ENCODE measurements at places on chromosomes 3 and 15.

DNA sequence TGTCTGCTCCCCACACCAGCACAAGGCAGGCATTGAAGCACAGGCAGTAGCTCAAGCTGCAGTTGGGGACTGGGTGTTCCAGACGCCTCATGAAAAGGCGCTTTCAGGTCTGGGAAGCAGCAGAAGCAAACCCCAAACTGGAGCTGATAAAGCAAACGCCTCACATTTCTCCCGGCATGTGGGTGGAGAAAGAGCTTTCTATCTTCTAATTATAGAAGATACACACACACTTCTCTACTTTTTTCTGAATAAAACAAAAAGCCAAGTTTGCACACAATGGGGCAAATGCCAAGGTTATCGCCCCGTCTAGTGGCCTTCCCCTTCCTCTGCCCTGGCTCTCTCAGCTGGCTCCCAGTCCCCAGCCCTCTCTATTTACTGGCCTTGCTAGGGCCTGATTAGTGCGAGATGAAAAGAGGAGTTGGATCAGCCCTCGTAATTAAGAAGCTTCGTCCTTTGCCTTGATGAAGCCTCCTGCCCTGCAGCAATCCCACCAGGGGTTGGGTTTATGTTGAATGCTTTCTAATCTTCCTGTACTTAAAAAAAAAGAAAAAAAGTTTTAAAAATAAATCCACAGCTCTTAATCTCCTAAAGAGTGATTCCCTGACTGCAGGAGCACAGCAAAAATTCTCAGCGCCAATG is 120.2 kb downstream of the MEGF11 start:
- no peak for DNase-seq

DNA sequence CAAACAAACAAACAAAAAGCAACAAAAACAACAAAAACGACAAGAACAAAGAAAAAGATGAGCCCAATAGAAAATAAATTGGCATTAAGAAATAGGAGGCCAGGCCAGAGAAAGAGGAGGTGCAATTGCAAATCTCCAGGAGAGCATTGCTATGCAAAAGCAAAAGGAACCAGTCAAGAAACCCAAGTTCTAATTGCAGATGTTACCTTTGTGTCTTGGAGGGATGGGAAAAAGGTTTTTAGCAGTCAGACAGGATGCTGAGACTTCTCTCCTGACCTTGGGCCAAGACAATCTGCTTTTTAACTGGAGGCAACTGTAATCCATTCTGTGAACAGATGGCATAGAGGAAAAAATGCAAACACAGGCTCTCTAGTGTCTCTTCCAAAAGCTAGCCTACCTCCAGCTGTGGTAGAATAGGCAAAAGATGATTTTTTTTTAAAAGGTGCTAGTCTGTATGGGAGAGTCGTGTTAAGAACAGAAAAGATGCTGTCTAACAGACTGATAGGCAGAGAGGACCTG is 56.4 kb downstream of the LSAMP start:
- DNase-seq: no peak

DNA sequence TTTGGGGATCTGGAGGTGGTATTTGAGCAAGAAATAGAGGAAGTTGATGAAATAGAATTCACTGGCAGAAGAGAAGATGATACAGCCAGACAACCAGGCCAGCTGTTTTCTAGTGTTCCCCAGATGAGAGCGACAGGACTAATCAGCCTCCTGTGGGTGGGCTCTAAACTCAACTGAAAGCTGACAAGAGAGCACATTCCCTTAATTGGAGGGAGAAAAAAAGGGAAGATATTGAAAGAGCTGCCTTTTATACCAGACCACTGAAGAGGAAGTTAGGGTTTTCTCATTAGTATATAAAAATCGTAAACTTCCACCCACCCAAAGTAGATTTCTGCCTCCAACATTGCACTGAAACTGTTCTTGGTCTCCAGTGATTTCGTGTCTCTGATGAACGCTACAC is 6.5 kb upstream of the TM4SF19 start:
- DNase-seq: no peak

DNA sequence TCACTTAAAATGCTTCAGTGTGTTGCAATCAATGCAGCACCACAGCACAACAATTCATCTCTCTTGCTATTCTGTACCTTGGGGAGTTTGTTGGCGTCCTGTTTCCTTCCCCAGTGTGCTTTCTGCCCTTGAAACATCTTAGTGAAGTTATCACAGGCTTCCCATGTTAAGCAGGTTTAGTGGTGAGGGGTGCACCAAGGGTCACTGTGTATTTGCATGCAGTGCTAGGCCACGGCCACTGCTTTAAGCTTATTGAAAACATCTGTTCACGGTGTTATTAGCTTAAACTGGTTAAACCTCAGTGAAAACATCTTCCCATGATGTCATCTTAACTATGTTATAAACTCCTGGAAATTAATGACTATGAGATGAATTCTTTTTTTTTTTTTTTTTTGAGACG is 217.3 kb upstream of the GOLIM4 start:
- DNase-seq: no peak

- DNase-seq: no peak
Observed at GRCh38 chr3:109057616-109058015, 60.3 kb downstream of the MORC1 start.

DNA sequence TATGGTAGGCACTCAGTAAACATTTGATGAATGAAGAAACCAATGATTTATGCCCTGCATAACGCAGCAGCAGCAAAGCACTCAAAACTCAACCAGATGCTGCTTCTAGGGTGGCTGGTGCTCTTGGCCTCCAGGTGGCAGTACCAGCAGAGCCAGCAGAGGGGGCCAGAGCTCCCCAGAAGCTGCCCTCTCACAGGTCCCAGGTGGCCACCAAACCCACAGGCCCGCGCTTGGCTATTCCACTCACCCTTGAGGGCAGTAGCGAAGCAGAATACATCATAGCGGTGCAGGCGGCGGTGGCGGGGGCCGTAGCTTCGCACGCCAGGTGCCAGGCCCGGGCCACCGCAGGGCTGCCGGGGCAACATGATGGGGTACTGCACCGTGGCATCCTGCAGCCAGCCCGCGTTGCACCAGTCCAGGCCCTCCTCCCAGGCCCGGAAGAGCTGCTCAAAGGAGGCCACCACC is 16.6 kb downstream of the HAPLN3 start:
- no peak for DNase-seq

DNA sequence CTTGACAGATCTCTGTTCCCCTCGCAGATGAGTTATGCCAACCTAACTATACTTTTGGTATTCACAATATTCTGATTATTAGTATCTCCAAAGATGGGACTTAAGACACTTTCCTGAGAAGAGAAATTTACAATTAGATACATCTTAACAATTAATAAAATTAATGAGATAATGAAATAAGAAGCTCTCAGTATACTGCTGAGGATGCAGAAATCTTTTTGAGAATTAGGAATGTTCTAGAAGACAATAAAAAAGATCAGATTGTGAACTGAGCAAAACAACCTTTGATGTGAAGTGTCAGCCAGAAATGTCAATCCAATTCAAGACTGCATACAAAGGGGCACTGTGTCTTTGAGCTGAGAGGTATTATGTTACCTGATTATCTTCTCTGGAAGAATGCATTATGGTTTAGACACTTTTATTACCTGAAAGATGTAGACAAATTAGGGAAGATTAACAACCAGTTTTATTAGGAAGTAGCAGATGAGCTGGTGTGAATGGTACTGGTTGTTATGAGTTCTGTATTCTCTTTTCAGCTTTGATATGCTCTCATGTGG is 262.9 kb downstream of the TIGIT start:
- DNase-seq: no peak

DNA sequence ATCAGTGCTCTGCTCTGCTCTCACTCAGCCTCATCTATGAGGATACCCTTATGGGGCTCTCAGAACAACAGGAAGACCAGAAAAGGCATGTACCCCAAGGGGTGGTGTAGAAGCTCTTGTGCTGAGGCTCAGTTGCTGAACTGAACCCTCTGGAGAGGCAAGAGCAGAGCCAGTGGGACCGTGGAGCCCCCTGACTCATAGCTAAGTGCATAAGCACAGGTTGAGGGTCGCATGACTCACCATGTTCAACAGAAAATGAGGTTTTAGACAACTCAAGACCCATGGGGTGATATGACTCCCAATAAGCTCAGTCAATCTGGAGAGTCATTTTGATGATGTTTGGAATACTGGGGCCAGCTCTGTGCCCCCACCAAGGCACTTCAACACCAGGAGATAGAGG is 37.3 kb downstream of the CRYGS start:
- DNase-seq: no peak

GRCh38 chr3:72444656-72445223 is 403.5 kb downstream of the SHQ1 start:
- no peak for DNase-seq

DNA sequence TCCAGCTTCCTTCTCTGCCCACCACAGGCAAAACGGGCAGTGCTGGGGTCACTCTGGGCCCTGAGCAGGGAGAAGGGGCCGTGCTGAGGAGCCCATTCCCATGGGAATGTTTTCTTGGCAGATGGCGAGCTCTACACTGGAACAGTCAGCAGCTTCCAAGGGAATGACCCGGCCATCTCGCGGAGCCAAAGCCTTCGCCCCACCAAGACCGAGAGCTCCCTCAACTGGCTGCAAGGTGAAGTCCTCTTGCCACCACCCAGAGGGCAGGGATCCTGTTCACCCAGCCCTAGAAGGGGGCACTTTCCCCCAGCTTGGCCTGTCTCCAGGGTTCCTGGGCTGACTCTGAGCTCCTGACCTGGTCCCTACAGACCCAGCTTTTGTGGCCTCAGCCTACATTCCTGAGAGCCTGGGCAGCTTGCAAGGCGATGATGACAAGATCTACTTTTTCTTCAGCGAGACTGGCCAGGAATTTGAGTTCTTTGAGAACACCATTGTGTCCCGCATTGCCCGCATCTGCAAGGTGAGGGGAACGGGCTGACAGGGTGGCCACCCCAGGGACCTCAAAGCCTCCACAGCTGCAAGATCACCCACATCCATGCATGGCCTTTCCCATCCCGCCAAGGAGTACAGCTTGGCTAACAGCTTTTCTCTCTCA is 12.4 kb downstream of the CIB1 start:
- no peak for DNase-seq

DNA sequence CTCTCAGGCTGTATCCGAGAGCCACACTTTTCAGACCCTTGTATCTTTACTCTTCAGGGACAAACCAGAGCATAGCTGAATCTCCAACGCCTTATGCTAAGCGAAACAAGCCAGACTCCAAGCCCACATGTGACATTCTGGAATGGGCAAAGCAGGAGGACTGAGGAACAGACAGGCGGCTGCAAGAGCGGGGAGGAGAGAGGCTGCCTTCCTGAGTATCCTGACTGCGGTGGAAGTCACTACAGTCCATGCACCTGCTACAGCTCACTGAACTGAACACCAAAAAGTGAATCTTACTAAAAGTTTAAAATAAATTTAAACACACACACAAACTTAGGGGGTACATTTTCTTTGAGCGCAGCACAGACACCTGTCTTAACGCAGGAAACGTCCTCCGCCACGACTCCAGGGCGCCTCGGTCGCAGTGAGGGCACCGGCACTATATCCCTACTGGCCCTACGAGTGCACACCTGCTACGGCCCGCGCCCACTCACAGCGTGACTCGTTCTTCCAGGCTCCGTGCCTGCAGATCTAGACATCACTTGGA is 1.4 kb downstream of the CYFIP1 start:
- no peak for DNase-seq

DNA sequence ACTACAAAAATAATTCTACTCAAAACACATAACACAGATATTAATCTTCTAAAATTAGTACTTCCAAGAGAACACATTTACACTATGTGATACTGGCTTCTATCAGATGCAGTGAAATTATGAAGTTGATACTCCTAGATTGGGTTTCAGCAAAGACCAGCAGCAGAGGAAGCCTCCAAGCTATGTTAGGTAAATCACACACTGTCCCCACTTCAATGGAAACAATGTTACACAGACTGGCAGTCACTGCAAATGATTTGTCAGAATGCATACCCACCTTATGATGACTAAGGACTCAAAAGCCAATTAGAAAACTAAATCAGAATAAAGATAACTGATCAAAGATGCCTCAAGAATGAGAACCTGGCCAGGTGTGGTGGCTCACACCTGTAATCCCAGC is 90.1 kb upstream of the MYO5C start:
- DNase-seq: no peak

- DNase-seq: no peak
Observed at GRCh38 chr15:89673165-89673512, 6.0 kb downstream of the PLIN1 start.

- no peak for DNase-seq
Observed at GRCh38 chr3:61669203-61669602, 107.8 kb downstream of the PTPRG start.

DNA sequence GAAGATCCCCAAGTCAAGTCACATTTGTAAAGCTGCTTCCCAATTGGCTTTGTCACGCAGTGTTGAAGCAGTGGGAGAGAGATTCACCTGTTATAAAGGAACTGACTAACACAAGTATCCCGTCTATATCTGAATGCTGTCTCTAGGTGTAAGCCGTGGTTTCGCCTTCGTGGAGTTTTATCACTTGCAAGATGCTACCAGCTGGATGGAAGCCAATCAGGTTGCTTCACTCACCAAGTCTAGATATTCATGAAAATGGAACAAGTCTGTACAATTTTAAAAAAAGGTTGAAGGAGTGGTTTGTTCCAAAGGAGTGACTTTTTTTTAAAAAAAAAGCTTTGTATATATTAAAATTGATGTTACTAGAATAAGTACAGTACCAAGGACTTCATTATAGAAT is 11.7 kb downstream of the RBM5 start:
- DNase-seq: no peak

DNA sequence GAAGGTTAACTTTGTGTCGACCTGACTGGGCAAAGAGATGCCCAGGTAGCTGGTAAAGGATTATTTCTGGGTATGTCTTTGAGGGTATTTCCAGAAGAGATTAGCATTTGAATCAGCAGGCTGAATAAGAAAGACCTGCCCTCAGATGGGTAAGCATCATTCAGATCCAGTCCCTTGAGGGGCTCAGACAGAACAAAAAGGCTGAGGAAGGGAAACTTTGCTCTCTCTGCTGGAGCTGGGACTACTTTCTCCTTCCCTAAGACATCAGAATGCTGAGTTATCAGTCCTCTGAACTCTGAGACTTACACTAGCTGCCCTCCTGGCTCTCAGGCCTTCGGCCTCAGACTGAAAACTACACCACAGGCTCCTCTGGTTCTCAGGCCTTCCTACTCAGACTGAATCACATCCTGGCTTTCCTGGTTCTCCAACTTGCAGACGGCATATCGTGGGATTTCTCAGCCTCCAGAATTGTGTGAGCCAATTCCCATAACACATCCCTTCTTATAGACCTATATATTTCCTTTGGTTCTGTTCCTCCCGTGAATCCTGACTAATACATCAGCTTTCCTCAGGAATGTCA is 982.9 kb downstream of the TUSC7 start:
- DNase-seq: no peak

DNA sequence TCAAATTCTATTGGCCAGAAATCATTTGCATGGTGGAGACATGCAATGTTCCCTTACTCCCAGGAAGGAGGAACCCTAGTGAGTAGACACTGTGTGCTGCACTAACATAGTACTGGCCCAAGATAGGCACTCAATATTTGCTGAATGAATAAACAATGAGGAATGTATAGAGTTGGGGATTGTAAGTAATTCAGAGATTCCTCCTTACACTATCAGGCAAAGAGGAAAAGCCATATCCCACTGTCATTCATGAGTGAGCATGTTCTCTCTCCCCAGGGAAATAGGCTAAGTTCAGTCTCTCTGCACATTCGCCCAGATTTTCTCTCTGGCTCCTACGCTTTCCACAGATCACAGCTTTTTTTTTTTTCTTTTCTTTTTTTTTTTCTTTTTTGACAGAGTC is 154.9 kb upstream of the WNT5A start:
- no peak for DNase-seq

GRCh38 chr3:158434412-158435038 is 136.5 kb upstream of the MLF1 start:
- peak; percentile 63 for DNase-seq

All from Panc1 (cell line).